MM.1S (cell line): ENCODE measurements at places on chromosomes 4 and X.

- H3K4me1 ChIP-seq, result no peaks in the 10 kb centered on the region
- no peak overlapping the region for H3K4me3 ChIP-seq
- H3K36me3 ChIP-seq, result no peaks in the 10 kb centered on the region
- H3K27me3 ChIP-seq, result no peaks in the 10 kb centered on the region
- H3K27ac ChIP-seq, result no peak overlapping the region
These were observed 143.6 kb downstream of the RCHY1 start for GRCh38 chr4:75370576-75370975.

- H3K4me1 ChIP-seq, result peaks cover 10% of the 10 kb centered on the region
- H3K27me3 ChIP-seq, result no peaks in the 10 kb centered on the region
- H3K27ac ChIP-seq, result no peak overlapping the region
- no peak for DNase-seq
- no peaks in the 10 kb centered on the region for H3K36me3 ChIP-seq
- no peak overlapping the region for H3K4me3 ChIP-seq
These were observed 8.8 kb upstream of the GRPR start for GRCh38 chrX:16114611-16115010.

- DNase-seq, result peak; percentile 11
- no peak within 1 kb of the TSS for H3K27ac ChIP-seq
- peak within 1 kb of the TSS; percentile 39; the same call in 1 of the 2 replicates for H3K4me3 ChIP-seq
These were observed at the start of gene ANOS1 for GRCh38 chrX:8731559-8732395. Gene ANOS1, minus strand, starts transcription at chrX:8732137. Its CDS starts 101 bp downstream, at chrX:8732036.

- H3K27ac ChIP-seq, result no peak overlapping the region
- peak; percentile 43 for DNase-seq
- H3K27me3 ChIP-seq, result no peaks in the 10 kb centered on the region
- no peaks in the 10 kb centered on the region for H3K4me1 ChIP-seq
- no peak overlapping the region for H3K4me3 ChIP-seq
These were observed 201.4 kb downstream of the CCNG2 start for GRCh38 chr4:77358315-77358928.

GRCh38 chr4:189143263-189143952, 797.3 kb upstream of the FRG1 start:
- H3K4me1 ChIP-seq, result no peaks in the 10 kb centered on the region
- no peak for DNase-seq
- H3K27ac ChIP-seq, result no peak overlapping the region
- no peak overlapping the region for H3K4me3 ChIP-seq
- no peaks in the 10 kb centered on the region for H3K27me3 ChIP-seq
- H3K36me3 ChIP-seq, result no peaks in the 10 kb centered on the region
